Cerebellar nuclear complex (tissue), 1 donor: ENCODE measurements at places on chromosomes 16 and 17.

DNA sequence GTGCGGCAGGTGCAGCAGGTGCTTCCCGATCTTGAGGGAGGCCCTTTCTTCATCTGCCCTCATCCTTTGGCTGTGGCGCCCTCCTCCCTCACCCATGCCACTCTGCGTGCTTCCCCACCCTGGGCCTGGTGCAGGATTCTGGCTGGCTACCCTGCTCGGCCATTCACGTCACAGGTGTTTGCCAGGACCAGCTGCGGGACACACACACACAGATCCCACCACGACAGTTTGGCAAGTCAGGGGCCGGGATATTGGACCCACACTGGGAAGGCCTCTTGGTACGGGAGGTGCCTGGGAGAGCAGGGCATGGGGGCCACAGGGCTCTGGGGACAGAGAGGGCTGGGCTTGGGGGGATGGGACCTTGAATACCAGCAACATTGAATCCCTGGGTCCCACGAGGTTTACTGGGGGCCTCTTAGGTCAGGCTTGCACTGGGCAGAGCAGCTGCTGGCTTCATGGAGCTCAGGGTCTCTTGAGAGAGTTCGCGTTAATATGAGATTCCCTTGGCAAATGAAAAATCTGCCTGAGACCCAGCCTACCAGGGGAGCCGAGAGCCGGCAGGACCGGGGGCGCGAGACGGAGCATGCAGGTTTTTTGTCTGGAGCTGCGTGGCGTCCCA lies 15.1 kb downstream of the ADCY7 start:
- DNase-seq = no peak

GRCh38 chr16:81210807-81211206 lies 27.7 kb upstream of the BCO1 start:
- DNase-seq = no peak

DNA sequence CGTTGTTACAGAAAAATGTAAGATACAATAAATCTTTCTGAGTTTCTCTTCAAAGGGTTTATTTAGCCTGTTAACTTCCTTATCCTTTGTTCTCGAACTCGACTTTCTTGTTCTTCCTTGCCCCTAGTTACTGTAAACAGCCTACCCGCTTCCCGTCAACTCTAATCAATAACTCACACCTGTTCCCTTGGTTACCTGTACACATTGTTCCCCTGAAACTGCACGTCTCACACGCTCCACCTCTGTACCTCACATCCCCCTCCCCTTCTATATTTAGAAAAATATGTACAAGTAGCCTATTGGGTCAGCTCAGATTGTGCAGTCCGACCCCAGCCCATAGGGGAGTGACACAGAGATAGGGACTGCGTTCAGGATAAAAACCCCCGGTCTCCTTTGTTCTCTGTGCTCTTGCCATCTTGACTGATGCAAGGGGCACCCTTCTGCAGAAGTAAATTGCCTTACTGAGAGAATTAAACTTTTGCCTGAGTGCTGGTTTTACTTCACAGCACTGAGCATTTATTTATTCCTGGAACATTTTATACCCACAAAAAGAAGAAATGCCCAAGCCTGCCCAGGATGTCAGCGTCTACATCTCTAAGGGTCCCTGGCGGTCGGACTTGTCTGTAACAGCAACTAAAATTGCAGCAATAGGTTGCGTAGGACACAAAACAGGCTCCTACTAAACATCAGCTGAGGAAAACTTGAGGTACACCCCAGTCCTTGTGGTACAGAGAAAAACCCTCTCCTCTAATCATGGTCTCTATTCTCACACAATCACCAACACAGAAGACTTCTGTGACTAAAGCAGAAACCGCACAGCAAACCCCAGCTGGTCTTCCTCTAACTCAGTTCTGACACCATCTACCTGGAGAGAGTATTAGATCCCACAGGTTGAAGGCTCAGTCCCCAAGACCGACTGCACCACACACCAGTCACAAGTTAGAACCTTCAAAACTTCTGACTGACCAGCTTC lies 11.3 kb downstream of the WDR45B start:
- no peak for DNase-seq

- no peak for DNase-seq
Observed at GRCh38 chr16:15726715-15727114, 76.7 kb downstream of the NDE1 start.

GRCh38 chr17:79830303-79830702 lies 8.9 kb downstream of the CBX4 start:
- no peak for DNase-seq

- no peak for DNase-seq
Observed at GRCh38 chr16:10228779-10229178, 46.6 kb upstream of the GRIN2A start.

DNA sequence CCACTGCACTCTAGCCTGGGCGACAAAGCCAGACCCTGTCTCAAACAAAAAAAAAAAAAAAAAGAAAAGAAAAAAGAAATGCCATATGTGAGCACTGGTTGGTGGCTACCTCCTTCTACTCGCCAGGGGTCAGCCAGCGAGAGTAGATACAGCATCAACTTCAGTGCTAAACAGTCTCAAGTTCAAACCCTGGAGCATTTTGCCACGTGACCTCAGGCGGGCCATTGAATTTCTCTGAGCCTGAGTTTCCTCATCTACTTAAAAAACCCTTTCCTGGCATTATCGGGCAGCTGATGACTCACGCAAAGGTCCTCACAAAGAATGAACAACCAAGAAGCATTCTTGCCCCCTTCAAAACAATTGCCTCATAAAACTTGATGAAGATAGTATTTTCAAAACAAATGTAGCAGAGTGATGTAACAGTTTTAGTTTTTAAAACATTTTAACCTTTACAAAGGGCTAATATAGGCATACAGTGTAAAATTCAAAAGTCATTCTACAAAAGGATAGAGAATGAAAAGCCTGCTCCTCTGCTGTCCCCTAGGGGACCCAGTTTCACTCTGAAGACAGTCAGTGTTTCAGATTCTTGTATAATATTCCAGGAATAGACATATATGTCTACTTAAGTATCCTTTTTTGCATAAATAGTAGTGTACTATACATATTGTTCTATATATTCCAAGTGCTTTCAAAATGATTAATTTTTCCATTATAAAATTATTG lies 28.4 kb downstream of the DNAH2 start:
- DNase-seq = no peak

GRCh38 chr17:55743103-55743679 lies 7.7 kb upstream of the PCTP start:
- no peak for DNase-seq

GRCh38 chr17:10360578-10360977 lies 12.2 kb downstream of the MYH13 start:
- no peak for DNase-seq

DNA sequence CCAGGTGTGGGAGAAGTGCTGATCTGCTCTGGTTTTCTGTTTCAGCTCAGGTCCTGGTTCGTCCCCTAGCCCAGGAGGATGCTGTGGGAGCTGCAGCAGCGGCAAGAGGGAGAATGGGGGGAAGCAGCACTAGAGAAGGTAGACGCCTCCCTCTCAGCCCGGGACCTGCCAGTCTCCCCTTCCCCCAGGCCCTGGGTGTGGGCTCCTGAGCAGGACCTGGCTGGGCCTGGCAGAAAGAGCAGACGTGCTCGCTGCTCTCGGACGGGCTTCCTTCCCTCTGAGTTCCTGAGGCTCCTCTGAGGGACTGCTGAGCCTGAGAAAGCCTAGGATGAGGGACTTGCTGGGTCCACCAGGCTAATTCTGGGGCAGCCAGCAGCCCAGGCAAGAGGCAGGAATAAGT lies 3.1 kb downstream of the PRCD start:
- DNase-seq = no peak

DNA sequence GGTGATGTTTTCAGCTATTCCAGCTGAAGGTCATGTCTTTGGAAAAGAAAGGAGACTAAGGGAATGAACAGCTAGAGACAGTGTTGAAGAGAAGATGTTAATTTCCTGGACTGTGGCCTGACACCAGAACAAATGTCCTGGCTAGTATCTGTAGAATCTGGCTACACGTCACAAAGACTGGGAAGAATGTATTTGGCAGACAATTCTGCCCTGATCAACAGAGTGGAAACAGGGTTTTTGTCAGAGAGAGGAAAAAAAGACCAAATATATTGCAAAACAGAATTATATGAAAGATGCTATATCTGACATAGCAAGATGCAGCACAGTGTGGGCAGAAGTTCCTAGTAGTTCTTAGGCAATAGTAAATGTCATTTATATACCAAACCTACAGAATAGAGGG lies 17.0 kb upstream of the ANKFN1 start:
- no peak for DNase-seq

DNA sequence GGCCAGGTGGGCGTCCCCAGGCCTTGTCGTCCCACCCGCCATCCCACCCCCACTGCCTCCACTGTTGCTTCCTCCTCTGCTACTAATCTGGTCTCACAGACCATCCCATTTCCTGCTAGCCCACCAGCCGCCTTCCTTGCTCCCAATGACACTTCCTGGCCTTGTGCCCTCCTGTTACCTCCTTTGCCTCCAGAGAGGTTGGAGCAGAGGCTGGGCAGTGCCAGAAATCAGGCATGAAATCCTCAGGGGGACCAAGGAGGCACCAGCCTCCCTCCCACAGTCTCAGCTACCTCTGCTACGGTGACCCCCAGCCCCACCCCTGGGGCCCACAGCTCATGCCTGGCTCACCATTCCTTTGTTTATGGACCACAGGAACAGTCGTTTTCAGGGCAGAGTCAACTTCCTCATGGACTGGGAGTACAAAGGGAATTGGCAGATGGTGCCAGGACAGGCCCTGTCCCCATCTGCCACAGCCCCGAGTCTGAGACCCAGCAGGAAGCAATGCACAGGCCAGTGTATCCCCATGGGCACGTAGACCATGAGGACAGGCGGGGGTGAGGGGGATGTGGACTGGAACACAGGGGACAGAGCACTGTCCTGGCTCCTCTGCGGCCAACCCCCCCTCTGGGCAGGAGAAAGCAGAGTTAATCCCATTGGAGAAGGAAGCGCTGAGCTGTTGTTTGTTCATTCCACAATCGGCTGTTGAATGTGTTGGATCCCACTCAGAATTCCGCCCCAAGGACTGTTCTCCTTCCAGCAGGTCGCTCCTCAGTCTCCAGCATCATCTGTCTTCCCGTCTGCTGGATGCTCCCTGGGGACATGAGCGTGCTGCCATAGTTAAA lies 2.2 kb upstream of the CDH5 start:
- DNase-seq = no peak

DNA sequence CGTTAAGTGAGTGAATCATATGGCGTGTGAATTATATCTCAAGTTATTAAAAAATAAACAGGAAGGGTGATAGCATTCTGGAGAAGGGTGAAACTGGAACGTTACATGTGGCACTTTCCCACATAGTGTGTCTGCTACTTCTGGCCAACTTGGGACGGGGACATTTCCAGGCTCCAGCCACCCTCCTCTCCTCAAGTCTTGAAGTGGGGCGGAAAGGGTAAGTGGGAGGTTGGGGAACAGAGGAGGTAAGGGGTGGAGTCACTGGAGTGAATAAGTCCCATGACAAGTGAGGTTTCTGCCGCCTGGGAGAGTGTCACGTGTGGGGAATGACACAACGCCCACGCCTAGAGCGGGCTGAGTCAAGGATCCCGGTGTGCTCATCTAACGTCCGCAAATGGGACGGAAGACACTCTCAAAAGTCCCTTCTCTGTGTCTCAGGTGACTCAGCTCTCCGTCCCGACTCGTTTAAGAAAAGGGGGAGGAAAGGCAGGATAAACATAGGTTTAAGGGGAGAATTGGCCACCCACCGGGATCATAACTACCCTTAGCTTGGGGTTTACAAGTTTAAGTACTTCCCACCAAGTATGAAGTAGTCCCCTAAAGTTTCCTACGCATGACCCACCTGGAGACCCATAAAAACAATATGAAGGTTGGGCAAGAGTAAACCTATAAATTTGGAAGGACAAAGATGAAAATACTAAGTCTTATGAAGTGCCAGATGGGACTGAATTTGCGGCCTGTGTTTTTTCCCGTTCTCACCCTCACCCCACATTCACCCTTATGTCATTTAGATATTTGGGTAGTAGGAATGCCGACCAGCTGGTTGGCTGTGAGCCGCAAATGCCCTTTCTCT lies 1.2 kb upstream of the SPAG9 start:
- DNase-seq = no peak

- peak; percentile 43 for DNase-seq
Observed at GRCh38 chr16:81707411-81708265, 71.5 kb upstream of the PLCG2 start.

DNA sequence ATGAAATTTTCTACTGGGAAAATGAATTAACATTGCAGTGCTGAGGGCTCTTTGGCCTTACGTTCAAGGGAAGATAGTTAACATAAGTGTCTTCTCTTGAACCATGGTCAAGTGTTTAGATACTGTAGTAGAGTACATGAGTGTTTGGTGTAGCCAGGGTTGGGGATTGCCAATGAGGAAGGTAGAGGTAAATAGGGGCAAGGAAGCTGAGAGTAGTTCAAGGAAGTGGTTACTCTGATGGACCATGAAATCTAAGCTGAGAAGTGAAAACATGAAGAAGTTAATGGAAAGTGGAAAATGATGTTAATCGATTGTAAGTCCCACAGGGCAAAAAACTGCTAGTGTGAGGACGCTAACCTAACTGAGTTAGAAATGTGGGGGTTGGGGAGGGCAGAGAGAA lies 249.6 kb upstream of the AXIN2 start:
- DNase-seq = no peak

GRCh38 chr17:65523411-65523810 lies 38.0 kb downstream of the AXIN2 start:
- no peak for DNase-seq

DNA sequence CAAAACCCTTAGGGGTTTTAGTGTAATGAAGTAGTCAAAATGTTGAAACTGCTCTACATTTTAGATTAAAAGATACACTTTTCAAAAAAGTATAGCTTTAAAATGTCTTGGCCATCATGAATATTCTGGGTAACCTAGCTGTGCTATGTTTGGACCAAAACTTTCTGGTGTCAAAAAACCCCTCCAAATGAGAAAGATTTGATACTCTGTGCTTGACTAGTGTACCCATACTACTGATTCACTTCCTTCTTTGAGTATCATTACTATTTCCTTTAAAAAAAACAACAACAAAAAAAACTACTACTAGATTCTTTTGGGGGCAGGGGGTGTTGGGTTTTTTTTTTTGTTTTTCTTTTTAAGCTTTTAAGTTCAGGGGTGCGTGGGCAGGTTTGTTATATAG lies 37.3 kb downstream of the PTRH2 start:
- no peak for DNase-seq

GRCh38 chr17:6172642-6173330 lies 102.6 kb downstream of the WSCD1 start:
- no peak for DNase-seq

GRCh38 chr16:24972608-24973220 lies 42.5 kb downstream of the ARHGAP17 start:
- DNase-seq = no peak
